ENCODE measurements at places on chromosomes 13 and 19. TPM values are rescaled to one million over a fixed set of nuclear protein-coding genes. Genes with fewer than 3 reads are reported as not detected.

Gene SERTAD3
- total RNA-seq, result 37.6 TPM

Gene MADCAM1
- 0.16 TPM for total RNA-seq

Gene PRTN3
- total RNA-seq, result not detected

Gene ALOX5AP
- not detected for total RNA-seq

Gene MED16
- 42.4 TPM for total RNA-seq

Gene PCDH9
- 5.7 TPM for total RNA-seq

Gene ADGRE3
- not detected for total RNA-seq

Gene IGSF23
- not detected for total RNA-seq

Gene DNAJB1
- total RNA-seq, result 72.7 TPM

Gene SYCN
- not detected for total RNA-seq

Gene TMEM190
- total RNA-seq, result not detected

Gene CAPN12
- 0.24 TPM for total RNA-seq

Gene ZSWIM4
- 8.4 TPM for total RNA-seq

Gene SHC2
- total RNA-seq, result 1.1 TPM

Gene LILRA5
- total RNA-seq, result not detected

Gene SIGLECL1
- total RNA-seq, result not detected

Gene EFNA2
- not detected for total RNA-seq

Gene TMEM59L
- not detected for total RNA-seq

Gene TIMM44
- 52.4 TPM for total RNA-seq

Gene ZNF497
- total RNA-seq, result 1.2 TPM

Gene PNMA8B
- 1.1 TPM for total RNA-seq

Gene FKRP
- total RNA-seq, result 29.5 TPM

Gene CYP2A7
- not detected for total RNA-seq

Gene B3GNT3
- total RNA-seq, result not detected

Gene RINL
- total RNA-seq, result 1.9 TPM

Gene IRGC
- not detected for total RNA-seq

Gene ZNF729
- total RNA-seq, result not detected

Gene OVOL3
- total RNA-seq, result not detected

Gene MEIOSIN
- not detected for total RNA-seq

Gene RFPL4AL1
- total RNA-seq, result not detected

Gene RASL11A
- 1.1 TPM for total RNA-seq

Gene POU2F2
- total RNA-seq, result 2.9 TPM

Gene C3
- 0.97 TPM for total RNA-seq

Gene FBXO46
- 9.7 TPM for total RNA-seq

Gene KRTDAP
- total RNA-seq, result not detected

Gene CLEC17A
- not detected for total RNA-seq

Gene MARK4
- 23.5 TPM for total RNA-seq

Gene GJA3
- total RNA-seq, result 0.16 TPM

Gene S1PR4
- total RNA-seq, result not detected

Gene ZBTB32
- total RNA-seq, result not detected

Gene DIRAS1
- total RNA-seq, result 2.8 TPM

Gene ZNF296
- 0.36 TPM for total RNA-seq

Gene NECTIN2
- total RNA-seq, result 53.2 TPM

Gene KEAP1
- 79.0 TPM for total RNA-seq

Gene GGACT
- total RNA-seq, result 11.4 TPM

Gene NCR1
- total RNA-seq, result not detected
